ENCODE measurements at places on chromosomes 3 and 15.

DNA sequence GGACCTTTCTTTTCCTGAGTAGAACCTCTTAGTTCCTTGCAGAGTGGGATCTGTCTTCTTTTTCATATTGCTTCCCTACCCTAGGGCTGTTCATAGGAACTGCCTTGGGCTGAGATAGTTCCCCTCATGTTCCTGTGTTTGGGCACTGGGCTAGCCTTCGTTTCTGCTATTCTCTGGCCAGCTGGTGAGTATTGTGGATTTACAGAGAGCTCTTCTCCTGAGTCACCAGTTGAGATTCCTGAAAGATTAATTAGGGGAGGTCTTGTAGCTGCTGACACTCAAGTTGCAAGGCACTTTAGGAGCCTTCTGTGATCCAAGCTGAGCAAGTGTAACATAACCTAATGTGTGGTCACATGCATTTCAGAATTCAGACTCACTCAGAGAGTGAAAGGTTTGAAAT, 30.7 kb downstream of the CHD2 start:
- no peak for DNase-seq

GRCh38 chr3:195587406-195587805, 3.7 kb upstream of the APOD start:
- no peak for DNase-seq

GRCh38 chr3:105999856-106000255, 131.0 kb upstream of the CBLB start:
- DNase-seq, result no peak

- no peak for DNase-seq
Observed at GRCh38 chr3:115281697-115282675, 134.9 kb upstream of the ZBTB20 start.

DNA sequence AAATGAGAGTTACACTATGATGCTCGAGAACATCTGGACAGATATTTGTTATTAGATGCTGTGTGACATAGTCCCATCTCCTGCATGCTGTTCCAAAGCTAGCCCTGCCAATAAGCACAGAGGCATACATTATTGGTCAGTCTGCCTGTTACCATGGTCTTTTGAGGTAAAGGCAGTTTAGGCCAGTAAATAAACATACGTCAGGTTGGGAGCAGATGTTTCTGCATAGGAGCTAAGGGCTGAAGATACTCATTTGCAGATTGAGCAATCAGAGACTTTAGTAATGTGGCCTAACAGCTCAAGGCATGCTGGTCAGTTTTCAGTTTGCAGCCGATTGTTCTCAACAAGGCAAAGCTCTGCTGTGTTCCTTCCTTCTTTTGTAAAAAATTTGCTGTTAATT, 192.9 kb downstream of the ADAMTSL3 start:
- DNase-seq, result no peak

DNA sequence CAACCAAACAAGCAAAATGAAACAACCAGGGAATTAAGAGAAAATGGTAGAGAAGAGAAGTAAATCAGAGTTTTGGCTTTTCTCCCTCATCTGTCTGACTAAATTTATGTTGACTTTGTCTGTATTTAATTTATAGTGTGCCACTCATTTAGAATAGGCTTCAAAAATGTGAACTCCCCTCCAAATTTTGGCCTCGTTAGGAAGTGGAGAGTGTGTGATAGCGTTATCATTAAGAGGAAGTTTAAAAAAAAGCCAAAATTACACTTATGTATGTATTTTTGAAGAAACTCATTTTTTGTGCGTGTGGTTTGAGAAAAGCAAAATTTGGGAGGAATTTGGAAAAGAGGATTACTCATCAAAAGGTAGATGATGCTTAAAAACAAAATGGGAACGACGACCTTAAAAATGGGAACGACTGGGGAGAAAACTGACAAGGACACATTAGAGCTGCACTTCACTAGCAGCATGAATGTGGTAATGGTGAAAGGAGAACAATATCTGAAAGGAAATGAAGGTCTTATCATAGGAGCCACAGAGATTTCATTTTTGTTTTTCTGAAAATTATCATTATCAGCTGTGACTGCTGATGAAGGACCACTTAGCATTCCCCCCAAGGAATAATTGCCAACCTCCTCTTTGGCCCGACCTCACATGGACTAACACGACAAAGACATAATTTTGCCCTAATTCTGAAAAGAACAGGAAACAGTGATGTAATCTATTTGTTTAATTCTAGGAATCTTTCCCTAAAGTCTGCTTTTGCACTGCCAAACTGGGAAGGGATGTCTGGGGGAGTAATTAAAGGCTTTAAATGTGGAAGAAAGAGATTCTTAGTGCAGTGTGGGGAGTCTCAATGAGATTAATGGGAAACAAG, 163.2 kb upstream of the P2RY1 start:
- DNase-seq, result no peak

- no peak for DNase-seq
Observed at GRCh38 chr3:139281522-139282196, 62.2 kb upstream of the MRPS22 start.

DNA sequence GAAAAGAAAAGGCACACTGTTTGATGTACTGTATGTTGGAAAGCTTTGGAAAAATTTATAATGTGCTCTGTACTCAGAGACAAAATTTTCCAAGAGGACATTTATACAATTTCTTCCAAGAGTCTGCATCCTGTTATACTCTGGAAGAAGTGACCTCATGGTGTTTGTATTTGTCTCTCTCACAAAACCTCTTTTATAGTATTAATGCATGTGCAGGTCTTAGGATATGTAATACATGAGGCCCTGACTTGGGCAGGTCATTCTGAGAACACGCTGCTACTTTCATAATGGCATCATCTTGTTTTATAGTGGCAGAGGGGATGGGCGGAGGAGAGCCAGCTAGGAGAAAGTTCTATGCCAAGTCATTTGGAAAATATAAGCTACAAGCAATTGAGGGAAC, 72.0 kb upstream of the P3H2 start:
- no peak for DNase-seq

GRCh38 chr3:45564172-45564571, 30.4 kb upstream of the LIMD1 start:
- no peak for DNase-seq

GRCh38 chr3:22732641-22733040, 470.5 kb upstream of the UBE2E2 start:
- no peak for DNase-seq

DNA sequence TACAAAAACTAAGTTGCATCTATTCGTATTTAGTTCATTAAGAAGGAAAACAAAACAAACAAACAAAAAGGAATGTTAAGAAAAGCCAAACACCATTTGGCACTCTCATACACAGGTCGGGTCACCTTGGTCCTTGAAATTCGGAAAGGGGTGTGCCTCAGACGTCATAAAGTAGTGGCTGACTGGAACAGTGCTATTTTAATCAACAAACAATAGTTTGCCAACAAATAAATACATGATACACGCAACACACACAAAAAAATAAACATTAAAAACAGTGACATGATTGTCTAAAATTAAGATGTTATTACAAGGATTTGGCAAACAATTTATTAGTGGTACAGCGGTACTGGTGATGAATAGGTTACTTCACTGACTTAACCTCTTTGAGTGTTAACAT, 579.6 kb downstream of the MECOM start:
- no peak for DNase-seq

- DNase-seq, result no peak
Observed at GRCh38 chr3:17626395-17626794, 116.0 kb downstream of the TBC1D5 start.

GRCh38 chr15:29092376-29093064, 177.1 kb downstream of the NSMCE3 start:
- DNase-seq, result no peak

DNA sequence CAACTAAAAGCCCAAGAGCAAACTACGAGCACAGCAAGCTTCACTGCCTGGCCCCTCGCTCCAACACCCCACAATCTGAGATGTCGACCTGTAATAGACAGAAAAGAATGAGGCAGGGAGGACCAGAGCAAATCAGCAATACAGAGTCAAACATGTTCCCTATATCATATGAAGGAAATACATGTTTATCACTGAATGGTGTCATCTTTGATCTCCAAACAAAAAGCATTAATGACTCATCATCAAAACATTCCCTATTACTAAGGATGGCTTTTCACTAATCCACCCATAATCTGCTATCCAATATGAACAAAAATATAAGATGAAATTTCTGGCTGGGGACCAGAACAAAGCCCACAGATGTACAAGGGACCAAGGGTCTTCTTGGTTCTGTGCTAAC, 34.7 kb downstream of the MYO5A start:
- DNase-seq, result no peak

GRCh38 chr3:127646501-127647046, 17.6 kb downstream of the PODXL2 start:
- no peak for DNase-seq

GRCh38 chr15:74402873-74403587, 30.7 kb downstream of the SEMA7A start:
- peak; percentile 52 for DNase-seq

- no peak for DNase-seq
Observed at GRCh38 chr3:139534455-139534812, 5.1 kb downstream of the RBP1 start.

DNA sequence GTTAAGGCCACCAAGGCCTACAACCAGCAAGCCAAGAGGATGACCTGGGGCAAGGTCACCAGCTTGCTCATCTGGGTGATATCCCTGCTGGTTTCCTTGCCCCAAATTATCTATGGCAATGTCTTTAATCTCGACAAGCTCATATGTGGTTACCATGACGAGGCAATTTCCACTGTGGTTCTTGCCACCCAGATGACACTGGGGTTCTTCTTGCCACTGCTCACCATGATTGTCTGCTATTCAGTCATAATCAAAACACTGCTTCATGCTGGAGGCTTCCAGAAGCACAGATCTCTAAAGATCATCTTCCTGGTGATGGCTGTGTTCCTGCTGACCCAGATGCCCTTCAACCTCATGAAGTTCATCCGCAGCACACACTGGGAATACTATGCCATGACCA, 3.6 kb downstream of the CXCR6 start:
- no peak for DNase-seq

DNA sequence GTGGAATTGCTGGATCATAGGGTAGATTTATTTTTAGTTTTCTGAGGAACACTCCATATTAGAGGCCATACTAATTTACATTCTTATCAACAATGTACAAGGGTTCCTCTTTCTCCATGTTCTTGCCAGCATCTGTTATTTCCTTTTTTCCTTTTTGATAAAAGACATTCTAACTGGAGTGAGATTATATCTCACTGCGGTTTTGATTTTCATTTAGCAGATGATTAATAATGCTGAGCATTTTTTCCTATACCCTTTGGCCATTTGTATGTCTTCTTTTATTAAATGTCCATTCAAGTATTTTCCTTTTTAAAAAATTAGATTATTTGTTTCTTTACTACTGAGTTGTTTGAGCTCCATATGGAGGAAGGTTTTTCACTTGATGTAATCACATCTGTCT, 1189.5 kb downstream of the ZPLD1 start:
- DNase-seq, result no peak

- no peak for DNase-seq
Observed at GRCh38 chr3:58038675-58039292, 30.6 kb downstream of the FLNB start.

GRCh38 chr3:191873736-191874135, 412.8 kb downstream of the PYDC2 start:
- DNase-seq, result no peak

- no peak for DNase-seq
Observed at GRCh38 chr3:193947596-193947995, 188.4 kb upstream of the HES1 start.

- DNase-seq, result no peak
Observed at GRCh38 chr3:63936925-63937324, 24.7 kb upstream of the SCAANT1 start.

DNA sequence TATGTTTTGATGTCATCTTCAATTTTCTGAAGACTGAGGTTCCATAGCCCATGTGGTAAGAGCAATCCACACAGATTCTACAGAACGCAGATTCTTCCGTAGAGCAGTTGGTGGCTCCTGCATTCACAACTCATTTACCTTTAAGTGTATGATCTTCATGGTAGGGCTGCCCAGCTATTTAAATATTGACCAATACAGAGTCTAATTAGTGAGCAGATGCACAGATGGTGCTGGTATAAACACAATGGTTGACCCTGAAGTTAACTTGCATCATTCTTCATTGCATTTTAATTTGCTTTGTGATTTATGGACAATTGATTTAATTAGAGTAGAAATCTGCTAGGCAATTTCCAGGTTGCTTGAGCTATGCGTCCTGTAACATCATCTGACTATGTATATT, 269.2 kb downstream of the SQOR start:
- no peak for DNase-seq

- no peak for DNase-seq
Observed at GRCh38 chr3:52313188-52313773, 2.8 kb upstream of the DNAH1 start.

DNA sequence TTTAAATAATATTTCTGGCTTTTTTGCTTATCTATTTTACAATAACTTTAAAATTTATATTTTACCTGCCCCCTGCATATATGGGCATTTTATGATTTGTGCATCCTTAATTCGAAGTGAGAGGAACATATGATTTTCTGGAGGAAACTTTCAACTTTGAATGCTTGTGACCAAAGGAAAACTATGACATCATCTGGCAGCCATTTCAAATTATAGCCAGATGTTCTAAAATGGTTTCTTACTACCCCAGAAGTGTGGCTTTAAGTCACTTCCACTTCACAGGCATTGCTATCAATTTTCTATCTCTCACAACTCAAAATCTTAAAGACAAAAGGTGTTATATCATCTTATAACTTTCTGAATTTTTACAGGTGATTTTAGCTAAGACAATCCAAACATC, 508.8 kb downstream of the RBMS3 start:
- DNase-seq, result no peak

- DNase-seq, result peak; percentile 66
Observed at GRCh38 chr3:122514123-122515019, at the start of gene KPNA1. KPNA1 (minus strand) TSS chr3:122514939; CDS start chr3:122496565, 18,374 bp downstream.

DNA sequence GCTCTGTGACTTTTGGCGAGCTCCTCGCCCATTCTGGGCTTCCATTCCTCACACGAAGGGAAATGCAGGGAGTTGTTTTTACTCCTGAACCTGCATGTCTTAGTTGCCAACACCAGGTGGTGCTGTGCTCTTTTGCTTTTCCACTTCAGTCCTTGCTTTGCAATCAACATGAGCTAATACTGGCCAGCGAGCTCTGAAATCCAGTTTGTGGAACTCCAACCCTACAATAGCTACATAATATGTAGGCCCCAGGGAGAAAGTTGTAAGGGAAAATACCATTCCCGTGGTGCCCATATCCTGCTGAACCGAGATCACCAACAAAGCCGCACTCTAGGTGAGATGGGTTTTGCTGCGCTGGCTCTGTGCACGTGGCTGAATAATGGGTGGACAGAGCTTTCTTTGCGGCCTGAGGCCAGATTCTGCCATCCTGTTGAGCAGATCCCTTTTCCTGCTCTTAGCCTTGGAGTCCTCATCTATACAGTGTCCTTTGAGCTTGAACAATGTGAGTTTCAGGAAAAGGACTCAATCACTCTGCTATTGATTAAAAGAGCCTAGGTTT, 25.0 kb downstream of the LSM3 start:
- DNase-seq, result no peak

DNA sequence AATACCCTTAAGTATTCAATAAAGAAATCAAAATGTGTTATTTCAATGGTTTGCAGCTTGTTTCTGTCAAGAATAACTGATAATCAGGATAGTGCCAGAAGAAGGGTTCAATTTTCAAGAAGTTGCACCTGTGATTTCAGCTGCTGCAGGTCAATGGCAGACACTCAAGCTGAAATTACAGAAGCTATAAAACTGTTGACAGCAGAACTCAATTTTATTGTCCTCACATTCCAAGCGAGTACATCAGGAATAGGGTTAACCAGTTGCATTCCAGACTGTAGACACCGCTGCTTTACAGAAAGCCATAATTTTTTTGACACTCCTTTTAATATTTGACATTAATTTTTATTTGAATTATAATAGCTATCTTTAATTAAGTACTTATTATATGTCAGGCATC, 364.1 kb downstream of the CGGBP1 start:
- no peak for DNase-seq

Data from stimulated activated CD8-positive, alpha-beta memory T cell treated with anti-CD3 and anti-CD28 coated beads, Interleukin-7, amount 100 ng/mL, for 1 hour (primary cell).